ENCODE measurements at places on chromosomes 12 and 14. TPM values are rescaled to one million over a fixed set of nuclear protein-coding genes. Genes with fewer than 3 reads are reported as not detected.

KCNC2 gene
- not detected for total RNA-seq

PGF gene
- total RNA-seq = 529 TPM

REM2 gene
- total RNA-seq = not detected

TSPAN11 gene
- 31.1 TPM for total RNA-seq

RTL1 gene
- total RNA-seq = not detected

CAPZA3 gene
- total RNA-seq = not detected

WNT5B gene
- total RNA-seq = 9.6 TPM

PEX5 gene
- total RNA-seq = 27.9 TPM

GUCY2C gene
- not detected for total RNA-seq

A2M gene
- 74.4 TPM for total RNA-seq

ANG gene
- total RNA-seq = 4.5 TPM

HNF1A gene
- total RNA-seq = not detected

TMEM233 gene
- 1.9 TPM for total RNA-seq

MANSC4 gene
- not detected for total RNA-seq

ATP23 gene
- 7.5 TPM for total RNA-seq

CLEC2B gene
- total RNA-seq = 51.1 TPM

B3GNT4 gene
- not detected for total RNA-seq

CBLN3 gene
- total RNA-seq = 4.7 TPM

PLCZ1 gene
- total RNA-seq = not detected

IFNG-AS1 gene
- not detected for total RNA-seq

SEC23A gene
- 154 TPM for total RNA-seq

SLC6A12 gene
- 0.70 TPM for total RNA-seq

ADGRD1 gene
- not detected for total RNA-seq

Data from glomerular endothelial cell (primary cell).